NCI-H1105 (cell line): ENCODE measurements at places on chromosomes 7 and 10.

GRCh38 chr7:101377189-101377736 lies 14.6 kb downstream of the COL26A1 start:
- no peak for DNase-seq

GRCh38 chr7:137538361-137538762 lies 194.8 kb upstream of the PTN start:
- DNase-seq: no peak

DNA sequence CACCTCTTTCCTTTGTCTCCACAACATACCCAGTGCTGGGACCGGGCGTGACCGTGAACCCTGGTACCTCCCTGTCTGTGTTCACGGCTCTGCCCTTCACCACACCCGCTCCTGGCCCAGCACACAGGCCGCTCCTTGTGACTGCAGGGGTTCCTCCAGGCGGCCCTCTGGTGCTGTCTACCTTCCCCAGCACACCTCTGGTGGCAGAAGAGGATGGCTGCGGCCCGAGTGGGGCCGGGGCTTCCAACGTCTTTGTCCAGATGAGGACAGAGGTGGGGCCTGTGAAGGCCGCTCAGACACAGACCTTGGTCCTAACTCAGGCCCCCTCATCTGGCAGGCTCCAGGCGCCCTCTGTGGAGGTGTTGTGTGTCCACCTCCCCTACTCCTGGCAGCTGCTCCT lies 55.4 kb upstream of the SGMS1 start:
- DNase-seq: no peak

- no peak for DNase-seq
Observed at GRCh38 chr10:14524691-14525324, 194.1 kb upstream of the FRMD4A start.

DNA sequence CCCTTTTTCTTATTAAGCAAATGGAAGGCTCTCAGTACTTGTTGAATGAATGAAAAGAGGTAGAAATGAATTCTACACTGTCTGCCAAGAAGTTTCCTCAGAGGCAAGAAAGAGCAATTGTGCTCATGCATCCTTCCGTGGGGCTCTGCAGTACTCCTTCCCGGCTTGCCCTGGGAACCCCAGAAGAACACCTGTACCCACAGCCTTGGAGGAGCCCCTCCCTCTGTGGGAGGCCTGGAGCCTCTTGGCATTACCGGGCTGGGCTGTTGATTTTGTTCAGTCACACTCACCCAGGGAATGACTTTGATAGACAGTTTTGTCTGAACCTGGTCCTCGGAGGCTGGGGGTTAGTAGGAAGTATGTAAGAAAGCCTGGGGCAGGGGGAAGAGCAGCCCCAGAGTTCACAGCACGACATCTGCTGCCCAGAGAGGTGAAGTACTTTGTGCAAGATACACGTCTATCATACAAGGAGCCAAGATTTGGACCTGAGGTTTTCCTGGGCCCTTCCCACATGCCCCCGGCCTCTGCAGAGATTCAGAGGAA lies 134.8 kb upstream of the GDF10 start:
- DNase-seq: no peak

DNA sequence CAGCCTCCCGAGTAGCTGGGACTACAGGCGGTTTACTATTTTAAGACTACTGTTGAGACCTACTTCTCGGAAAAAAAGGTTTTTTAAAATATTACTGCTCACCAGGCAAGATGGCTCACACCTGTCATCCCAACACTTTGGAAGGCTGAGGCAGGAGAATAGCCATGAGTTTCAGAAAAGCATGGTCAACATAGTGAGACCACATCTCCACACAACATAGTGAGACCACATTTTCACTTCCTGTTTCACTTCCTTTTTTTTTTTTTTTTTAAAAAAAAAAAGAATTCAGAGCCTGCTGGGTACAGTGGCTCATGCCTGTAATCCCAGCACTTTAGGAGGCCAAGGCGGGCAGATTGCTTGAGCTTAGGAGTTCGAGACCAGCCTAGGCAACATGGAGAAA lies 46.5 kb downstream of the SVOPL start:
- DNase-seq: no peak

- peak; percentile 34 for DNase-seq
Observed at GRCh38 chr10:16777473-16778370, 39.5 kb downstream of the RSU1 start.

- no peak for DNase-seq
Observed at GRCh38 chr7:92417913-92418312, 29.4 kb upstream of the GATAD1 start.

- DNase-seq: no peak
Observed at GRCh38 chr10:10891124-10892082, 126.3 kb upstream of the CELF2 start.
